ENCODE measurements at places on chromosomes 4 and X. TPM values are rescaled to one million over a fixed set of nuclear protein-coding genes. Genes with fewer than 3 reads are reported as not detected.
A peak's percentile ranks its signal among the peaks of the same experiment; 100 is the strongest.

GRCh38 chr4:159349332-159349731 is 246.5 kb downstream of the RAPGEF2 start:
- DNase-seq = no peak

DNA sequence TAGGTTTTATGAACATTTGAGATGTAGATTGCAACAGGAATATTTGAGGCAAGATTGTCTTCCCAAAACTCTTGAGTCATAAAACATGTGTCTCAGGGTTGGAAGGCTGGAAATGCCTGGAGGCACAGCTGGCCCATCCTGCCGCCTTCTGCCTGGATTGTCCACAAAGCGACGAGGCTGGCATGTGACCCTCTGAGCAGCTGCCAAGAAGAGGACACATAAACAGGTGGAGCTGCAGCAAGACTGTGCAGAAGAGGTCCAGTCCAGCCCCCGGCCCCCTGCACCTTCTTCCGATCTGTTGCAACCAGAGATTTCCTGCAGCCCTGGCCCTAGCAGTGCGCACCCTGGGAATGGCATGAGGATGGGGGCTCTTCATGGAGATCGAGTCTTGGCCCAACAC is 101.9 kb upstream of the BCOR start:
- no peak for DNase-seq

GRCh38 chrX:42992199-42992943 is 214.4 kb upstream of the PPP1R2C start:
- DNase-seq = no peak

DNA sequence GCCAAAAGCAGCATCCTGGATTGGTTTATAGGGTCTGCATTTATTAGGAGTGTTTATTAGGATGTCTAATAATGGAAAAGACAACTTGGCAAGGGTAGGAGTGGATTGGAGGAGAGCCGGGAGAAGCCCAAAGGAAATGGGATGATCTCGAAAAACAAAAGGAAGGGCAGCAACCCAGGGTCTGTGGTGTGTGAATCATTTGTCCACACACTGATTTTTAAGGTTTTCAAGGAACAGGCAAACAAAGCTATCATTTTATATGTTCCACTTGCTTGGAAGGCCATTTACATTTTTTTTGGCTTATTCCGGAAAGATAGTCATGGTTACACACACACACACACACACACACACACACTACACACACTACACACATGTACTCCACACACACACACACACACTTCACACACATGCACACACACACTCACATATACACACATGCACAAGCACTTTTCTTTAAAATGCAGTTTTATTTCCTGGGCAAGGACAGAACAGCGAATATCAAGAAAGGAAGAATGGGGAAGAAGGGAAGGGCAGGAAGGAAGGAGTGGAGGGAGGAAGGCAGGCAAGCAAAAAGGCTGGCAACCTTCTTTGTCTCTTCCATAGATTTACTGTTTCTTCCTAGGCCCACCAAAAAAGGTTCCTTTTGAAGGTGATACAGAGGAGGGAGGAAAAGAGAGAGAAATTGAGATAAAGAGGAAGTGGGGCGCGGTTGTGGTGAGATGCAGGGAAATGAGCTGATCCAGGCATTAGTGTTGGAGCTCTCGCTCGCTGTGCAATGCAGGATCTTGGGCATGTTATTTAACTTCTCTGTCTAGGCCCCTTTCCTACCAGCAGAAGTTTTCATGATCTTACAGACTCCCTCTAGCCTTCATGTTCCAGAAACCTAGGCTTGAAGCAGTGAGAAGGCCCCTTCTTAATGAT is 88.6 kb upstream of the MAML3 start:
- no peak for DNase-seq

GRCh38 chr4:111213531-111213930 is 590.7 kb upstream of the PITX2 start:
- no peak for DNase-seq

DNA sequence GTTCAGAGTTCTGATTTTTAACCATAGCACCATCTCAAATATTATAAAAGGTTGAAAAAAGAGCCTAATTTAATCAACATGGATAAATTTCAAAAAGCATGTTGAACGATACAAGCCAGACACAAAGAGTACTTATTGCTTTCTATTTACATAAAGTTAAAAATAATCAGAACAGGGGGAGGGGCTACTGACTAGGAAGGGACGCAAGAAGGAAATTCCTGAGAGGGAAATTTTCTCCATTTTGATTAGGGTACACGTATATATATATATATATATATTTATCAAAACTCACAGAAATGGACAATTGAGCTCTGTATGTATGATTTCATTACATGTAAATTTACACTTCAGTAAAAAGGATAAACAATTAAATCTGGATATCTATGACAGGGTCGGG is 482 bp upstream of the MBTPS2 start:
- peak; percentile 14 for DNase-seq

GRCh38 chr4:7759216-7759615 is 180.4 kb downstream of the AFAP1 start:
- DNase-seq = no peak

DNA sequence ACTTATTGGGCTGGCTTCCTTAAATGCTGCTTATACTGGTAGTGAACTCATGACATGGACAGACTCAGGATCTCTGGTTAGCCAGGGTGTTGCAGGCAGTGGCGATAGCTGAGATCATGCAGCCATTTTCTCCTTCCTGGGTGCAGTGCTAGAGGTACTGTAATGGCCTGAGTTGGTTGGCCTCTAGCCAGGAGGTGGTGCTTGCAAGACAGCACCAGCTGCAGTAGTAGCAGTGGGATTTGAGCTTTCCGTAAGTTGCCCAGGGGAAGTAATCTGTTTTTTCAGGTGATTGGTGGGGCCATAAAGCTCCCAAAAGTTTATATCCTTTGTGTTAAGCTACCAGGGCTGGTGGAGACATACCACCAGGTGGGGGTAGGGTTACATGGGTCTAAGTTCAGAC is 45.1 kb upstream of the AADAT start:
- no peak for DNase-seq

- no peak for DNase-seq
Observed at GRCh38 chr4:151669990-151670389, 90.8 kb downstream of the GATB start.

DNA sequence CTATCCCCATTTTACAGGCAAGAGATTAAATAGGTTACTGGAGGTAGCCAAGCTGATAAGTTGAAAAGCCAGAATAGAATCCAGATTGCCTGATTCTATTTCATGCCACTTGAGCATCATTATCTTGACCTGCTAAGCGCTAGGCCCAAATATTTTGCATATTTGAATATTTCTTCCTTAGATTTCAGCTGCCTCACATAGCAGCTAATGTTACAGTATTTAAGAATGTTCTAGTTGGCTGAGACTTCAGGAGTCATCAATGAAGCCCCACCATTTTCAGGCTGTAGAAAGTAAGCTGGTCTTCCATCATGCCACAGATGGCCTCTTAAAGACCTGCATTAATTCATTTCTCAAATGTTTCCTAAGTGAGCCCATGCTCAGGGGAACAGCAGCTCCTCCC is 121.4 kb downstream of the SHROOM3 start:
- DNase-seq = no peak

- no peak for DNase-seq
Observed at GRCh38 chrX:148284056-148284455, 216.4 kb upstream of the AFF2 start.

- peak; percentile 5 for DNase-seq
Observed at GRCh38 chr4:140839888-140840790, 84.0 kb upstream of the TBC1D9 start.

DNA sequence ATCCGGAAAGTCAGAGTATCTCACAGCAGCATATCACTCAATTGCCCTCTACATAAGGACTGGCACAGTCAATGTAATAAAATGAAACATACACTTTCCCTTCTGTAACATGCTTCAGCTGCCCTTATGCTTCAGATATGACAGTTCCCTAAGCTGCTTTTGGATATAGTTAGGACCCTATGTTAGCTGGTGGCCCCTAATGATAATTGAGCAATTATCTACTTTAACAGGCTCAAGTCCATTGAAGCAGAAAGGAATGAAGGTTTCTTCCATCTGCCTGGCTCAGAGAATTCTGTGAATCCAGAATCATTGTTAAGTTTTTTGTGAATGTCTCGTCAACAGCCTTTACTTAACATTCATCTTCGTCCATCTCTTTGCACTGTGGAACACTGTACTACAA is 951.2 kb upstream of the DIAPH2 start:
- no peak for DNase-seq

DNA sequence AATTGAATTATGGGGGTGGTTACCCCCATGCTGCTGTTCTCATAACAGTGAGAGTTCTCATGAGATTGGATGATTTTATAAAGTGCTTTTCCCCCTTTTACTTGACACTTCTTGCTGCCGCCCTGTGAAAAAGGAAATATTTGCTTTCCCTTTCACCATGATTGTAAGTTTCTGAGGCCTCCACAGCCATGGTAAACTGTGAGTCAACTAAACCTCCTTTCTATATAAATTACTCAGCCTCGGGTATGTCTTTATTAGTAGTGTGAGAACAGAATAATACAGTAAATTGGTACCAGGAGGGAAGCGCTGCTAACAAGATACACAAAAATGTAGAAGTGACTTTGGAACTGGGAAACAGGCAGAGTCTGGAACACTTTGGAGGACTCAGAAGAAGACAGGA is 1070.8 kb downstream of the FAM133A start:
- no peak for DNase-seq

DNA sequence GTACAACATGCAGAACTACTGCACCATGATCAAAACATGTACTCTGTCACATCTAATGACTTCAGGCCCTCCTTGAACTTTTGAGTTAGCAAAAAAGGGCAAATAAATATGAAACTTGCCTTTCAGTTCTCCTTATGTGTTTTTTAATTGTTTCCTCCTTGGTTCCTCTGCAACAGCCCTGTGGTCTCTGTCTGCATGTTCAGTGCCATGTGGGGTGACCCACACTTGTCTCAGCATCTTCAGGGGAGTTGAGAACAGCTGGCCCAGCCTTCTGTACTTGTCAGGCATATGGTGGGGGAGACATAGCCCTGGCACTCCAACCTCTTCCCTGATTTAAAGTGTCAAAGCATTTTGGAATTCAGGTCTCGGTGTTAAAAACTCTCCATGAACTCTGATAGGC is 188.0 kb upstream of the PGRMC2 start:
- no peak for DNase-seq

DNA sequence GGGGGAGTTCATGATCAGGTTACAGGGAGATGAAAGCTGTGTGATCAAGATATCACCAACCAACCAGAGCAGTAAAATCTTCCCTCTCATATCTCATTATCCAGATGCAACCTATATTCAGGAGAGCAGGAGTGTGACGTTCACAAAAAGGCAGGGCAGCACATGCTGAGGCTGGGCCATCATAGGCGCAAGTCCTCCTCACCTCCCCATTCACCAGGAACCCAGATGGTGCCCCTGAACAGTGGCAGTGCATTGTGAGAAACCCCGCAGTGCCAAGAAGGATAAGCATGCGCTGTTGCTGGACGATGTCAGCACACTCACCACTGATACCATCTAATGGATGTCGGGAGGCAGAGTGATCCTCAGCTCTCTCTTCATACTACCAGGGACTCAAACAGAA is 170.9 kb downstream of the COL25A1 start:
- DNase-seq = no peak

GRCh38 chrX:150100261-150100660 is 162.0 kb upstream of the EOLA2 start:
- peak; percentile 24 for DNase-seq

- peak; percentile 76 for DNase-seq
Observed at GRCh38 chr4:169159624-169160171, 111.1 kb downstream of the SH3RF1 start.

PSAPL1 gene
- total RNA-seq = not detected

TKTL2 gene
- not detected for total RNA-seq

CYBB gene
- not detected for total RNA-seq

PGAM4 gene
- total RNA-seq = not detected

COQ2 gene
- total RNA-seq = 7.3 TPM

CACNA1F gene
- not detected for total RNA-seq

FREM3 gene
- total RNA-seq = not detected

PPP4R3C gene
- not detected for total RNA-seq
